ENCODE measurements at places on chromosomes 2 and 18.

- DNase-seq = no peak
Observed at GRCh38 chr2:43787895-43788294, 14.1 kb downstream of the DYNC2LI1 start.

GRCh38 chr2:156306821-156307220 lies 25.7 kb downstream of the NR4A2 start:
- no peak for DNase-seq

DNA sequence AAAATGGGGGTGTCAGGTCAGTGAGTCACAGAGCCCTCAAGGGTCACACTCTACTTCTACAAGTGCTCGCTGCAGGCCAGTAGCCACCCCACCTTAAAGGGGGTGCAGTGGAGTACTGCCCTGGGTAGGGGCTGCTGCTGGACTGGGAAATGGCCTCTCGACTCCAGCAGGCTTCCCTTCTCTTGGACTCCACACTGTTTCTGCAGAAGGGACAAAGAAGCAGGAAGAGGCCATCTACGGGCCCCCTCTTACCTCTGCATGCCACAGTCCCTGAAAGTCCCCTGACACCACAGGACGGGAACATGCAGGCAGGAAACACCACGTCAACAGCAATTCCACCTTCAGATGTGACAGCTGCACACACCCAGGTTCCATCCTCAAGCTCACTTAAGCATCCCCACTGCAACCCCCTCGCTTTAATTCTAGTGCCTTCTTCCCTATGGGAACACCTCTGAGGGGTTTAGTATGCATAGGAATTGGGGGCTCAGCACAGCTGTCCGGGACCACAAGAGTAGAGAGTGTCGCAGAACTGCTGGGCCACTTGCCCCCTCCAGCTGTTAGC lies 22.3 kb downstream of the SNED1 start:
- DNase-seq = no peak

- no peak for DNase-seq
Observed at GRCh38 chr2:42029639-42030199, 18.1 kb upstream of the PKDCC start.

GRCh38 chr18:26863921-26864497 lies 1.5 kb downstream of the AQP4 start:
- DNase-seq = no peak

GRCh38 chr18:57819671-57820460 lies 16.8 kb upstream of the ATP8B1 start:
- DNase-seq = no peak

GRCh38 chr2:177106212-177106611 lies 106.4 kb upstream of the HNRNPA3 start:
- no peak for DNase-seq

- no peak for DNase-seq
Observed at GRCh38 chr2:175414191-175414881, 232.8 kb upstream of the ATP5MC3 start.

DNA sequence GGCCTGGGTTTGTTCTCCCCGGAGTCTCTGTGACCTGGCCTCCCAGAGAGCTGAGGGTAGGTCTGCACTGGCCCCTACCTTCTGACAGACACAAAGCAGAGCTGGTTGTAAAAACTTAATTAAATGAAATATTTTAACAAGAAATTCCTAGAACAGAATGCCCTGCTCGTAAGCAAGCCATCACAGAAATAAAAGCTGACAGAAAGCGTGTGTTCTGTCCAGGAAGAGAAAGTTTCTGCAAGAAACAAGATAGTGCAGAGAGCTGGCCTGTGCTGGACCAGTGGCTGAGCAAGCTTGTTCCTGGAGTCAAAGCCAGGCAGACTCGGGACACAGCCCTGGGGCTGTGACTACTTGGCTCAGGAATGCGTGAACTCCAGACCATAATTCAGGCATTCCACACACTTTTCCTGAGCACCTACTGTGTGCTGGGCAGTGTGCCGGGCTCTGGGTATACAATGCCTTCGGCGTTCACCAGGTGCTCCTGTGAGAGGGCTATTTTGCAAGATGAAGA lies 51.6 kb downstream of the APOB start:
- DNase-seq = no peak

DNA sequence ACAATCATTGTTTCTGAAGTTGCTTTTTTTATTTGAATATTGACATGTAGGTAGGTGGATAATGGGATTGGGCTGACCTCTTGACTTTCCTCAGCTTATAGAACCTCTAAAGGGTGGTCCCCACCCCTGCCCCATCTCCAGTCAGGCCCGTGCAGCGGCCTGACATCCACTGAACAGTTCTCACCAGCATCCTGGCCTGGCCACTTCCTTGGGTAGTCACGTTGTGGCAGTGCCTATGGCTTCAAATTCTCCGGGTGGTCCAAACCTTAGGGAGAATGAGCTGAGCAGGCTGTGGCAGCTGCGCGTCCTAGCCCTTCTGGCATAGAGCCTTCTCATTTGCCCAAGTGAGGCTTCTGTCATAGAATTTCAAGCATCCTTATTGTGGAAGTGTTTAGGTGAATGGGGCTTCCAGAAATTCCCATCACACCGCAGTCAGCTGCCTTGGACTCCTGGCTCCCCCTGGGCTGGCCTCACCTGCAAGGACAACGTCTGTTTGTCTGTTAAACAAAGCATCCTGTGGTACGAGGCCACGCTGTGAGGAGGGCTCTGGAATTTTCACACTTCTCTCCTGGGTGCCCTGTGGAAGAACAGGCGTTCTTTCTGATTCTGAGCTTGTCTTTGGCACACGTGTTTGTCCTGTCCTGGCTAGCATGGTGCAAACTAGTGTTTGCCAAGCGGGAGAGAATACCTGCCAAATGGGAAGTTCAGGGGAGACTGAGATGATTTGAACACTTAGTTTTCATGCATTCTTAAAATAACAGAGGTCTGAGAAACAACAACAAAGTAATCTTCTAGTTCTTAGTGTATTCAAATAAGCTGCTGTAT lies 31.8 kb upstream of the OTOS start:
- no peak for DNase-seq

DNA sequence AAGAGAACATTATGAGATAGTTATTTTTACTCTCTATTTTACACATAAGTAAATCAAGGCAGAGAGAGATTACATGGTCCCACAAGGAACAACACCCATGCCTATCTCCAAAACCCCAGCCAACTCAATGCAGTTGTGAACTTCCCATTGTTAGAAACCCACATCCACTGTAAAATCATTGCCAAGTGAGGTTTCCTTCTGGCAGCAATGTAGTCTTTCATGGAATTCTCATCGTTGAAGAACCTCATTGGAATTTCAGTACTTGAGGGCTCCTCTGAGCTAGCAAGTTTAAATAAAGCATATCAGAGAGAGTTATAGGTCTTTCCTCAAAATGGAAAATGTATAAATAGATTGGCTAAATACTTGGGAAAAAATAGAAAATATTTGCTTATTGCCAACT lies 105.2 kb downstream of the RAD51AP2 start:
- no peak for DNase-seq

- DNase-seq = no peak
Observed at GRCh38 chr2:40384714-40385113, 67.2 kb downstream of the SLC8A1 start.

DNA sequence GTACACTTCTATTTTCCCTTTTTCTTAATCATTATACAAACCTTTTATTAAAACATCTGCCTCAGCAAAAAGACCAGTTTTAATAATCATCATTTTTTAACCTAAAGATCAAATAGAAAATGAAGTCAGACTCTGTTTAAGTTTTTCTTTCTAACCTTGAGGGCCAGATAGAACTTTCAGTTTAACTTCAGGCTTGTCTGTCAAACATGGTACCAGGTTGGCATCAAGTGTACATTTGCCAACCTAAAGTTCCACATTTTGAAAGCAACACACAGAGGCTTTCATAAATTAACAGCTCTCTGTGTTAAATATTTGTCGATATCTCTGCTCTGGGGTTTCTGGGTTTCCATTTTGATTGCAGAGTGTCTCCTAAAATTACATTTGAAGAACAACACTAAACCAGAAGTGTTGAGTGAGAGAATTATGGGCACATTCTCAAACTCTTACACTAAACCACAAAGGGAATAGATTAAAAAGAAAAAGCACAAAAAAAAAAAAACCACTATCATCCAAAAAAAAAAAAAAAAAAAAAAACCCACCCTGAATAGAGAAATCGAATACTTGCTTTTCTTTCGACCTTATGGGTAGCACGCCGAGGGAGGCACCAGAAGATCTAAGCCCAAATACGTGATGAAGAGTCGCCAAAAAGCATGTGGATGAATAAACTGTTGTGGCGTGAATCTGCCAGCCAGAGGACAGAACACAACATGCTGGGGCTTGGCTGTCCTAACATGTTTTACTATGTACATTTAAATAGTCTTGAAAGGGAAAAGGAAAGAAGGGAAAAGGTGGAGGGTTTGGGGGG lies 166.2 kb downstream of the TCF4 start:
- DNase-seq = no peak

GRCh38 chr2:121007490-121007853 lies 271.8 kb downstream of the GLI2 start:
- no peak for DNase-seq

DNA sequence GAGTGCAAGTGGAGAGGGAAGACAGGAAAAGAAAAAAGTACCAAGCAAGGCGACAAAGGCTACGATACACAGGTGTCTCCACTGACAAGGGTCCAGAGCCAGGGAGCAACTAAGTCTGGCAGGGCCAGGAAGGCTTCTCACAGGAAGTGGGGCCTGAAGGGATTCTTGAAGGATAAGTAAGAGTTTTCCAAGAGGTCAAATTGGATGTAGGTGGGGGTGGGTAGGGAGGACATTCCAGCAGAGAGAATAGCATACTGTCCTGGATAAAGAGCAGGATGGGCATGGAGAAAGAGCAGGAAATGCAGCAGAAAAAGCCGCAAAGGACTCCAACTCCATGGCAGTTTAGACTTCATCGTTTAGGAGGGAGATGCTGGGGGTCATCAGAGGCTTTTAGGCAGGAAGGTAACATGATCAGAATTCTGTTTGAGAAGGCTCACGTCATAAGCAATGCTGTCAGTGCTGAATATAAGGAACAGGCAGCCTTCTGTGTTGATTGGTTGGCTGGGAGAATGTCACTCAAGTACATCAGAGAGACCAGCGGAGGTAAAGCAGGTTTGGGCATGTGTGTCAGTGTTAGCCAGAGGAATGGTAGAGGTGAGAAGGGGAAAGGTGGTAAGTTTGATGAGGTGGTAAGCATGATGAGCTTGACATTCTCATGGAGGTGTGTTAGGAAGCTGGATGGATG lies 35.1 kb downstream of the ARHGAP25 start:
- DNase-seq = no peak

DNA sequence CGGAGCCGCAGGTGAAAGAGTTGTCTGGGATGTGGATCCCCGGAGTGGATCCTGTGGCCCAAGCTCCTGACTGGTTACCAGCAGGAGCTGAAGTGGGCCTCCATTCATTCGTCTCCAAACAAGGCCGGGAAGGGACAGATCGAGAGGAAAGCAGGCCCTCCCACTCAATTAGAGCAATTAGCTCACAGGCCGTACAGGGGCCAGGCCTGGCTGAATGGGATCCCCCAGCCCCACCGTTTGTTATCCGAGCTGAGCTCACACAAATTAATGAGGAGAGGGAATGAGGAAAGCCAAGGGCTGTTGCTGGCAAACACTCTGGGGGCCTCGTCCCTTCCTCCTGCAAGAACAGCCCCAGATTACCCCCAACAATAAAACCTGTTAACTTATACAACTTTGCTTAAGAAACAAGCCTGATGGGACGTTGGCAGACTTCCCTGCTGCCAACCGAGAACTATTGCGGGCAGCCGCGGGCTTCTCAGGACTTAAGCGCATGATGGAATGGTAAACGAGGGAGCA lies 338.0 kb downstream of the BCL11A start:
- no peak for DNase-seq

DNA sequence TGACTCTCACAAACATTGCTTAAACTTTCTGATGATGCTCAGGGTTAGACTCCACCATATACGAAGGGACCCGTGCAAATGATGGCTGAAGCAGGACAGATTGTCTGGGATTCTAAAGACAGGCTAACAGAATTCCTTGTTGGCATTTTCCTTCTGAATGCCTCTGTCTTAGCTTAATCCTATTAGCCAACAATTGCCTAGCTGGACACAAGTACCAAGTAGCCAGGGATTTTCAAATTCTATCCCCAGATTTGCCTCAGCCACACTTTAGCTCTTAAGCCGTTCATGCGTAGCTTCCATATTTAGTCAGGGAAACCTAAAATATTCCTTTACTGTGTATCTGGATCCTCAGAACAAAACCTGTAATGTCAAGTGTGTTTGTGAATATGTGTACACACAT lies 40.0 kb downstream of the COL4A3 start:
- DNase-seq = no peak

- DNase-seq = no peak
Observed at GRCh38 chr18:49697049-49697448, 116.3 kb downstream of the ACAA2 start.

DNA sequence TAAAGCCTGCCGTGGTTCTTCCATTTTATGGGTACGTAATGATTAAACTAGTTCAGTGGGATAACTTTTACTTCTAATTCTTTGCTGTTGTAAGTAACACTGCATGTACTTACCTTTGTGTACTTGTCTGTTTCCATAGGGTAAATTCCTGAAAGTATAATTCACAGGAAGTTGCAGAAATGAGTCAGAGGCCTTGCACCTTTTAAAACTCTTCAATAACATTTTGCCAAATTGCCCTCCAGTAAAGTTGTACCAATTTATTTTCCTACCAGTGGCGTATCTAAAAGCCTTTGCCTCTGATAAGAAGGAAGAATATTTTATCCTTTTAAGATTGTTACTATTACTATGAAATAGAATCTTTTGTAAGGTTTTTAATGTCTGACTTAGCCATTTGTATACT lies 65.1 kb downstream of the CAB39 start:
- DNase-seq = no peak

DNA sequence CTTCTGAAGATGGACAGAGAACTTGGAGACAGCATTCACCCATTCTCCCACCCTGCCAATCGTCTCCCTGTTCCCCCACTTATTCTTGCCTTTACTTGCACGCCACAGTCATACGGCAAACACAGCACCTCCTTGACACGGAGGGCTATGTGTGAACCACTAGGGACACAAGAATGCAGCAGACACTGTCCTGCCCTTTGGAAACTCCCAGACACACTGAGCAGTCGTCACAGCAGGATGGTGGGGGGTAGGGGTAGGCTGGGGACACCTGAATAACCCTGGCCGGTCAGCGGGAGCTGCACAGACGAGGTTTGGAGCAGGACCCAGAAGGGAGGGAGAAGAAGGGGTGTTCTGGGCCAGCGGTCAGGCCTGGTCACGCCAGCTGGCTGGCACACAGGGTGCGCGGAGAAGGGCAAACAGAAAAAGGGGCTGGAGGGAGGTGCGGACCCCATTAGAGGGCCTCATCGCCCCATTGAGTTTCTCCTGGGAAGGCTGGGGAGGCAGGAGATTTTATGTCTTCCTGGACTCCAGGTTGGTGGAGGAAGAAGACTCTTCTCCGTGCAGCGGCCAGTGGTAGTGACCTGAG lies 40.0 kb upstream of the FOSL2 start:
- DNase-seq = no peak

- DNase-seq = no peak
Observed at GRCh38 chr2:151024696-151025251, 236.9 kb downstream of the RBM43 start.

DNA sequence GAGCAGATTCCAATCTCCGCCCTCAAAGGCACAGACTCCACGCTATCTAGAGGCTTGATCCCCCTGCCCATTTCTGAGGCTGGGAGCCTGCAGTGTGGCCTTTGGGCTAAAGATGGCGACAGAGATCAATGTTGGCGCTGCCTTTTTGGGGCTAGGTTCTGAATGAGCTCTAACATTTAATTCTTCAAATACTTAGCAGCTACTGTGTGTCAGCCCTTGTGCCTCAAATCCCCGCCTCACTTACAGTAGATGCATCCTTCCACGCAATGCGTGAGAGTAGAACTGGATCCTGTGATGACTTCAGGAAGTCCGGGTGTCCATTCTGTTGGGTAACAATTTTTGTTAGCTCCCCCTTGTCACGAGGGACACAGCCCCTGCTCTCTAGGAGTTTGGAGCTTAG lies 12.4 kb downstream of the IL1F10 start:
- DNase-seq = peak; percentile 51

GRCh38 chr2:45009928-45010701 lies 863 bp upstream of the SIX2 start:
- no peak for DNase-seq
